ENCODE measurements at places on chromosomes 3 and 15. TPM values are rescaled to one million over a fixed set of nuclear protein-coding genes. Genes with fewer than 3 reads are reported as not detected.

SERINC4 gene
- not detected for total RNA-seq

CLSTN2 gene
- 9.6 TPM for total RNA-seq

TARS3 gene
- 19.3 TPM for total RNA-seq

KLHDC8B gene
- 53.1 TPM for total RNA-seq

PCLAF gene
- total RNA-seq: 3.2 TPM

SLC22A13 gene
- total RNA-seq: not detected

CFAP100 gene
- total RNA-seq: not detected

NPTN gene
- total RNA-seq: 132 TPM

HIGD2B gene
- not detected for total RNA-seq

ROPN1B gene
- total RNA-seq: 27.6 TPM

GUCA1C gene
- total RNA-seq: not detected

NUP210 gene
- total RNA-seq: 4.7 TPM

NEK10 gene
- 3.0 TPM for total RNA-seq

TGFBR2 gene
- 83.8 TPM for total RNA-seq

ARNT2 gene
- 1.8 TPM for total RNA-seq

MAP1A gene
- 2.4 TPM for total RNA-seq

OR4M2 gene
- total RNA-seq: not detected

GPR176 gene
- total RNA-seq: 1.7 TPM

DOCK3 gene
- total RNA-seq: 2.1 TPM

SLC12A8 gene
- total RNA-seq: 5.3 TPM

NOP10 gene
- total RNA-seq: 146 TPM

CACNA2D3 gene
- total RNA-seq: 1.1 TPM

DISP2 gene
- 0.04 TPM for total RNA-seq

SLC28A1 gene
- total RNA-seq: not detected

STRC gene
- 0.49 TPM for total RNA-seq
